Airway epithelial cell (primary cell): ENCODE measurements at places on chromosomes 13 and 19. TPM values are rescaled to one million over a fixed set of nuclear protein-coding genes. Genes with fewer than 3 reads are reported as not detected.

Gene TMEM150B
- not detected in 2 replicates for total RNA-seq

Gene DEDD2
- 32.8 and 39.8 TPM in 2 replicates for total RNA-seq

Gene CACNA1A
- 0.14 TPM in 1 of 2 replicates, not detected in the other for total RNA-seq

Gene FAM216B
- not detected in 2 replicates for total RNA-seq

Gene TNPO2
- 36.6 and 41.9 TPM in 2 replicates for total RNA-seq

Gene NKG7
- not detected in 2 replicates for total RNA-seq

Gene TMEM86B
- total RNA-seq: 1.1 and 2.4 TPM in 2 replicates

Gene IRGC
- not detected in 2 replicates for total RNA-seq

Gene IGFL3
- 0.88 and 2.3 TPM in 2 replicates for total RNA-seq

Gene SMIM24
- total RNA-seq: 0.14 TPM in 1 of 2 replicates, not detected in the other

Gene CNN1
- 0.19 and 0.21 TPM in 2 replicates for total RNA-seq

Gene BRME1
- total RNA-seq: 0.99 and 5.7 TPM in 2 replicates

Gene PSG7
- total RNA-seq: not detected in 2 replicates

Gene MIA
- 0.88 and 0.92 TPM in 2 replicates for total RNA-seq

Gene ZNF580
- total RNA-seq: 10.5 and 29.2 TPM in 2 replicates

Gene KCNJ14
- total RNA-seq: 0.05 and 0.42 TPM in 2 replicates

Gene CDADC1
- 2.0 and 2.4 TPM in 2 replicates for total RNA-seq

Gene ZNF540
- total RNA-seq: 0.19 and 0.35 TPM in 2 replicates

Gene TUBB4A
- 0.14 TPM in 1 of 2 replicates, not detected in the other for total RNA-seq
